ENCODE measurements at places on chromosomes 2 and 18.

GRCh38 chr18:79741362-79741700, 56.4 kb upstream of the KCNG2 start:
- DNase-seq: no peak

- no peak for DNase-seq
Measured at GRCh38 chr2:40282428-40282827, 169.5 kb downstream of the SLC8A1 start.

DNA sequence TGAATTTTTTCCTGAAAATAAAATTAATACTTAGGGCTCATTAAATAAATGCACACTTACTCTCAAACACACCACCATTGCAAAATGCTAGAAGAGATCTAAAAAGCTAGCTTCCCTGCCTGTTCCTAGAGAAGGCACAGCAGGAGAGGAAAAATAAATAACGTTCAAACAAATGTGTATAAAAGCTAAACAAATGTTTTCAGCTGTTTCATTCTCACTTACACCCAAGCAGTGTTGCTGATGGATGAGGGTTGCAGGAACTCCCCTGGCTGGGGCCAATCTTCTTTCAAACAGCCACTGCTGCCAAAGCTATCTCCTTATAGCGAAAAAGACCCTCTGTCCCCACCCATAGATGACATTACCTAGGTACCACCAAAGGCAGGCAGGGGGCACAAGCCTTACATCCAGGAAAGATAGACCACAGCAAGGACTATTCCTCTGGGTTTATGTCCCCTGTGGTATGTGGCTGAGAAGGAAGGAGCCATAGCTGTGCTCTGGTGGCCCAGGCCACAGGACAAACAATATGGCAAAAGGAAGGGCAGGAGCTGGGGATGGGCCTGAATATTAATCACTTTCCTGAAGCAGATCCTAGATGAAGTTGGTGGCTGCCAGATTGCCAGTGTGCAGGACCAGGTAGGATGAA, 214.6 kb downstream of the TTC32 start:
- DNase-seq: no peak

DNA sequence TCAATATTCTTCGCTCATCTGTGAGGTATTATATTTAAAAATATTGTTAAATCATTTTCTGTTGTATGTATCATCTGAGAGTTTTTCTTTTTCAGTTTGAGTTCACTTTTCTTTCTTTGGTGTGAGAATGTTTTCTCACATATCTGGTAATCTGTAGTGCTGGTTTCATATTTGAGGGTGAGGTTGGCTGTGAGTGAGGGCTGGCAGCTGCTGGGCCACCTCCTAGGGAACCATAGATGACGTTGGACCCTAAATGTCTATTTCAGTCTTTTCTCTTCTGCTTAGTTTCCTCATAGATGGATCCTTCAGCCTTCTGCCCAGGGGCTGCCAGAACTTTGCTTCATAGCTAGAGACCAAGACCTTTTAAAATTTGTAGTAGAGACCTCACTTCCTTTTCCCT, 33.5 kb downstream of the MGAT5 start:
- no peak for DNase-seq

GRCh38 chr2:177754492-177754873, 318.1 kb downstream of the PDE11A start:
- no peak for DNase-seq

GRCh38 chr18:11700876-11701275, 11.8 kb downstream of the GNAL start:
- no peak for DNase-seq

DNA sequence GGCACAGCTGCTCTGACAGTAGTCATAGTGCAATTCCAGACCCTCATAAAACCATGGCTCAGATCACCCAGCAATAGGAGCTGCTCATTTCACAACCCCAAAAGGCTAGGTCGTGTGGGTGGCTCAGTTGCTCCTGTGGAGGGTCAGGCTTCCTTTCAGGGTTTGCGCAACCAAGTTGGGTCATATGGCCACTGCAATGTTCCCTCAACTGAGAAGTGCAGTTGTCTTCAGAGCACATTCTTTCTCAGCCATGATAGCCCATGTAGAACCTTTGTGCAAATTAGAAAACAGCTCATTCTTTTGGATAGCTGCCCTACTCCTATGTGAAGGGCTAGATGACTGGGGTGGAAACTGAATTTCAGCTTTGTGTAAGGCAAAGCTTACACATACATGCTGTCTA, 3.2 kb downstream of the SERPINB13 start:
- DNase-seq: no peak

GRCh38 chr2:29573612-29574011, 347.8 kb downstream of the ALK start:
- no peak for DNase-seq

DNA sequence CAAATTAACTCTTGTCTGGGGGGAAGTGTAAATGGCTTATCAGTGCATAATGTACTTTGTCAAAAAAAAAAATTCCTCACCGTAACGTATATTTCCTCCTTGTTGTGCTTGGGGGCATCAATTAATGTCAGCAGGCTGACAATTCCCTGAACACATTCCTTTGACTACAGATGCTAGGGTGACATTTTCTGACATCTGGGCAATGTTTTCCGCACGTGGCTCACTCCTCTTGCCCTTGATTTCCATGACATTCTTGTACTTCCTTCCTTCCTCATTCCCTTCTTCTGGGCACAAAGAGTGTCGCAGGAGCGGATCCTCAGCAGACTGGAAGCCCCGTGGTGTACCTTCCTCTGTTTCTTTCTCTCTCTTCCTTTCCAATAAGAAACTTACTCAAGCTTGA, 173.7 kb downstream of the SP3 start:
- DNase-seq: no peak

- no peak for DNase-seq
Measured at GRCh38 chr2:221876016-221876415, 303.9 kb upstream of the EPHA4 start.

- no peak for DNase-seq
Measured at GRCh38 chr2:230473378-230473777, 57.4 kb downstream of the SP100 start.

DNA sequence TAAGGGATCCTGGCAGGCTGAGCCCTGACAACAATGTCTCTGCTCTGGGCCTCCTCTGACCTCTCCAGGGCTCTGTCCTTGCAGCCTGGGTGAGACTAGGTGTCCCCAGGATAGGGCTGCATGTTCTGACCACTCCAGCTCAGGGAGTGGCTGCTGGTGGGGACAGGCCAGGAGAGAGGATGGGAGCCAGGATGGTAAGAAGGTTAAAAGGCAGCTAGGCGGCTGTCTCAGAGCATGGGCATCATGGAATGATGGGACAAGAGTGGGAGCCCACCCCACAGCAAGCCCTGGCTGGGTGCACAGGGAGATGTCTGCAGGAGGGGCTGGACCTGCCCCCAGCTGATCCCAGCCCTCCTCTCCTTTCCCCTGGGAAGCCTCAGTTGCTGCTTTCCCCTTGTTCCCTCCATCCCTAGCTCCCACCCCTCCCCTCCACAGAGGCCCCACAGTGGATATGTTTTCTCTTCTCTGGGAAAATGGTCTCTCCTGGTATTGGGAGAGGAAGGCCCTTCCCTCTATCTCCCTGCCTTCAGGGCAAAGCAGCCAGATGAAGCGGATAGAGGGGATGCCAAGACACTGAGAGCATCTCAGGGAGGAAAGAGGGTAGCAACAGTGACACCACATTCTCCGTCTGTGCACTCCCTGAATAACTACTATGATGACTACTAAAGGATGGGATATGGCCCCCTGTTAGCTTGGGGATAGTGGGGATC, 334.3 kb downstream of the DYSF start:
- DNase-seq: no peak

- no peak for DNase-seq
Measured at GRCh38 chr2:80490964-80491363, 186.4 kb upstream of the LRRTM1 start.

DNA sequence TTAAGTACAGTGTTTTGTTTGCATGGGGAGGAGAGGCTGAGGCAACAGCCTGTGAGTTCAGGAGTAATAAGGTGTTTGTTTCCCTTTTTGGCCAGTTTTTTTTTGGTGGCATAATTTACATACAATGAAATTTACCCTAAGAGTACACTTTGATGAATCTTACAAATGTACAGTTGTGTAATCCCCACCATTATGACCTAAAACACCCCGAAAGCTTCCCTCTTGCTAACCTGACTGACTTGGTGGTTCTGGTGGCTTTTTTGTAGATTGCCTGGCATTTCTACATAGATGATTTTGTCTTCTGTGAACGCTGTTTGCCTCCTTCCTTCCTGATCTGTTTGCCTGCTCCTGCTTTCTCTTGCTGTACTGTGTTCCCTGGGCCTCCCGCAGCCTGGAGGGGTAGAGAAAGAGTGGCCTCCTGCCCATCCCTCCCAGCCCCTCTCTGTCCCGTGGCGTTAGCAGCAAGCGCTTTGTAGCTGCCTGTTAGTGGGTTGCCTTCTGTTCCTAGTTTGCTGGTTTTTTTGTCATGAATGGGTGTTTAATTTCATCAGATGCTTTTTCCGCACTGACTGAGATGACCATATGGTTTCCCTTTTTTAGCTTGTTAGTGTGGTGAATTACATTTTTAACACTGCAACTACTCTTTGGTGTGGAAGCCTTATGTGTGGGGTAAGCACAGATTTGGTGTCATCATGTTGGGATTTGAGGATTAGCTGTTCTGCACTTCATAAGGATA, 32.1 kb downstream of the ASAP2 start:
- DNase-seq: no peak

- no peak for DNase-seq
Measured at GRCh38 chr18:37266290-37266689, 299.3 kb downstream of the CELF4 start.

- DNase-seq: no peak
Measured at GRCh38 chr18:74604361-74604760, 6.7 kb downstream of the ZNF407 start.

DNA sequence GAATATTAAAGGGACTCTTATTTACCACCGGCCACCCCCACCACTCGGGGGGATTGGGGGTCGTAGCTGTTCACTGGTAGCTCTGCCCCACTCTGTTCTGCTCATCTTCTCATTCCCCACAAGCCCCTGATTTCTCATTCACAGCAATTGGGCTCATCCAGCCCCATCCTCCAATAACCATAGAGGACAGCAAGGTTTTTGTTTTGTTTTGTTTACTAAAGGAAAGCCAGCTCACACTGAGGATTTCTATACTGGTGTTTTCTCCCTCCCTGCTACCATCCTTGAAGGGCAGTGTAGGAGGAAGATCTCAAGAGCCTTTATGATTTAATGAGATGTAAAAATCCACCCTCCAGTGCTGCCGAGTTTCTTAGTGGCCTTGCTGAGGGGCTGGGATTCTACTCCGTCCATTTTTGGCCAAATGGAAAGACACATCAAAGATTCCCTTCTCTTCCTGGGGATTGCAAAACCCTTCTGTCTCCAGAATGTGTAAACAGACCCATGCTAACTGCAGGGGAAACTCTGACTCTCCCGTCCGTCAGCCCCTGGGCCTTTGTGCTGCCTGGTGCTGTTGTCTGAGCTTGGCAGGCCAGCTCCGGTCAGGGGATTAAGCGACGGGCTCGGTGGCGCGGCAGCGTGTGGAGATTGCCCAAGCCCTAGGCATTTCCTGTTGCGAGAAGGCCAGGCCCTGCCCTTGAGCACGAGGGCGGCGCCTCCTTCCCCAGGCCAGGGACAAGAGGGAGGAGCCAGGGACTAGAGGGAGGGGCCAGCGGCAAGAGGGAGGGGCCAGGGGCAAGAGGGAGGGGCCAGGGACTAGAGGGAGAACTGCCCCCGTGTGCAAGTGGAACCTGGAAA, 165.0 kb downstream of the ANTXR1 start:
- DNase-seq: no peak

GRCh38 chr2:19576411-19576810, 218.0 kb upstream of the OSR1 start:
- no peak for DNase-seq

GRCh38 chr18:43277164-43277600, at the start of gene SYT4:
SYT4 (minus strand) TSS chr18:43277490; CDS start chr18:43277281, 209 bp downstream.
- DNase-seq: no peak

- DNase-seq: no peak
Measured at GRCh38 chr2:180520921-180521581, 459.4 kb upstream of the UBE2E3 start.

GRCh38 chr18:8623549-8624106, 14.4 kb downstream of the RAB12 start:
- DNase-seq: no peak

GRCh38 chr18:59311631-59312030, 6.8 kb downstream of the CPLX4 start:
- no peak for DNase-seq

DNA sequence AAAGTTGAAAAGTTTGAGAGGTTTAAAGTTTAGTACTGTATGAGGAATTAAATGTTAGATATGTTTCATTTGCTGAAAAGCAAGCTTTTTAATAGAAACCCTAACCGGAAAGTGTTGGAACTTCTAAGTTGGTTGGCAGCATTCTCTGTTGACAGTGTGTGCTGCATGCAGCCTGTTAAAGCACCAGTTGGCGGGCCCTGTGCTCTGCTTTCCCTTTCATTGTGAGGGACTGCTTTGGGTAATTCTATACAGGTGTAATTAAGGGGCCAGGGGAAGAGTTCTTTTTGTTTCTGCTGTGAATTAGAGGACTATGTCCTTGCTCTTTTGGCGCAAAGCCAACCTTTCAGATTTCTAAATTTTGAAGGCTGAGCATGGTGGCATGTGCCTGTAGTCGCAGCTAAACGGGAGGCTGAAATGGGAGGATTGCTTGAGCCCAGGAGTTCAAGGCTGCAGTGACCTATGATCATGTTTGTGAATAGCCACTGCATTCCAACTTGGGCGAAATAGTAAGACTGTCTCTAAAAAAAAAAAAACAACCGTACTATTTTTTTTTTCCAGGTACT, 20.1 kb downstream of the PLEKHB2 start:
- no peak for DNase-seq

GRCh38 chr2:63735263-63735662, 106.4 kb upstream of the UGP2 start:
- no peak for DNase-seq

DNA sequence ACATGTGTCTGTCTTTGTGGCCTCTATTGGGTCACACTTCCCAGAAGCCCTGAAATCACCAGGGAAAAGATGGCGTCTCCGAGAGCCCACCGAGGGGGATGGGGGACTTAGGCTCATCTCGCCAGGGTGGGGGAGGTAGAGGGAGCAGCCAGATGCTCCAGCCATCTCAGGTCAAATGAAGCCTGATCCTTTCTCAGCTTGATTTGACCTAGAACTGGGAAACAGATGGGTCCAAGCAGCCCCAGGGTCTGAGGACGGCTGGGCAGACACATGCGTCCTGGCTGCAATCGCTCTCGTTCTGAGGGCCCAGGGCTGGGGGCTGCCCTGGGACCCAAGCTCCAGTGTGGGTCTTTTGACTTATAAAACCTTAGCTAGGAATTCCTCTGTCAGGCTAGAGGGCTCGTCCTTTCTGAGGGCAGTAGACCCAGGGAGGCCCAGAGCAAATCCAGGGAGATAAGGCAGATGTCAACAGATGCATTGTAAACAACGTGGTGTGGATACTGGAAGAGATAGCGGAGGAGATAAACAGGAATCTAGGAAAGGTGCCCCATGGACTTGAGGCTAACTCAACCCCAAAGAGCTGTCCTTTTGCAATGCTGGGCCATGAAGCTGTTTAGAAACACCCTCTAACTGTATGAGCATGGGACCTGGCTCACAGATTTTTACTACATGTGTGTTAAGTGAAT, 127.7 kb downstream of the MYCN start:
- DNase-seq: no peak

- DNase-seq: no peak
Measured at GRCh38 chr2:104786821-104787220, 67.1 kb upstream of the POU3F3 start.

- no peak for DNase-seq
Measured at GRCh38 chr18:64981915-64982314, 768.9 kb upstream of the CDH7 start.
